Ureter (tissue), 1 donor: ENCODE measurements at places on chromosomes 12 and 14.

DNA sequence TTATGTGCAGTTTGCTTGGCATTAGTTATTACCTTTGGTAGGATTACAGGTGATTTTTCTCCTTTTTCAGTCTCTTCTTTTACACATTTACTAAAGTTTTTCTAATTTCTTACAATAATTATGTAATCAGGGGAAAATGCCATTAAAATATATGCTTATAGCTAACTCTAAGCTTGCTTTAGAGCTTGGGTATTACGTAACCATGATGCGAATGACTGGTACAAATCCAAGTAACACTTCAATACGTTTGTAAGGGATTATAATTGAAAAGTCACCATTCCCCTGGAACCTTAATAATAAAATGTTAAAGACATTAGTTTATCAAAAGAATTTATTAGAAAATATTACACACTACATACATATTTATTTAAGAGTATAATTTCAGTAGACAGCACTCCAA is 71.6 kb downstream of the SCAF11 start:
- no peak for DNase-seq

DNA sequence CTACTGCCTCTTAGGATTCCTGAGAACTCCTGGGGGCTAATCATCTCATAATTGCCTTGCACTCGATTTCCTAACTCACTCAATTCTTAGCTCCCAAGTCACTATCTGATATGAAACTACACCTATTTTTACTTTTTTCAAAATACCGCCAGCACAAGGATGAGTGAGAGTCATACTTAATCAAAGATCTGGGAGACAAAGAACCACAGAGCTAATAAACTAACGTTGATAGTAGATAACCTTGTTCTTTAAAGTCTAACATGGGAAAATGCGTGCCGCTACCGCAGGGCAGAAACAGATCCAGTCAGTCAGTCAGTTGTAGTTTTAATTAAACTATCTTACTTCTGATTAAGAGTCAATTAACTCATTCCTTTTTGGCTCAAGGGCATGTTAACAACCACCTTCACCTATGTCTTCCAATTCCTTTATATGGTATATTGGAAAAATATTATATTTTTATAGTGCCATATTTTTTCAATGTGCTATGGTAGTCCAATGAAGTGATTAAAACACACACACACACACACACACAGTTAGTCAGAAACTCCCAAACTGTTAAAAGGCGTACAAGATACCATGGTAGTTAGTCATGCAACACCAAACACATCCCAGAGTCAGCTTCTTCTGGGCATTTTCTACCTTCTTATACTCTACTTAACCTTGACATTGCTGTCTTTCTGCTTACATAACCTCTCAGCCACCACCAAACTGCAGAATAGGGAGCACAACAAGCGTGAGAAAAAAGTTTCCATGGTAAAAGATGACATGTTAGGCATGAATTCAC is 114.0 kb downstream of the KLHL28 start:
- DNase-seq, result no peak

GRCh38 chr12:85394065-85394464 is 114.0 kb downstream of the ALX1 start:
- DNase-seq, result no peak

- no peak for DNase-seq
Observed at GRCh38 chr14:90663140-90663539, 153.1 kb downstream of the TTC7B start.

DNA sequence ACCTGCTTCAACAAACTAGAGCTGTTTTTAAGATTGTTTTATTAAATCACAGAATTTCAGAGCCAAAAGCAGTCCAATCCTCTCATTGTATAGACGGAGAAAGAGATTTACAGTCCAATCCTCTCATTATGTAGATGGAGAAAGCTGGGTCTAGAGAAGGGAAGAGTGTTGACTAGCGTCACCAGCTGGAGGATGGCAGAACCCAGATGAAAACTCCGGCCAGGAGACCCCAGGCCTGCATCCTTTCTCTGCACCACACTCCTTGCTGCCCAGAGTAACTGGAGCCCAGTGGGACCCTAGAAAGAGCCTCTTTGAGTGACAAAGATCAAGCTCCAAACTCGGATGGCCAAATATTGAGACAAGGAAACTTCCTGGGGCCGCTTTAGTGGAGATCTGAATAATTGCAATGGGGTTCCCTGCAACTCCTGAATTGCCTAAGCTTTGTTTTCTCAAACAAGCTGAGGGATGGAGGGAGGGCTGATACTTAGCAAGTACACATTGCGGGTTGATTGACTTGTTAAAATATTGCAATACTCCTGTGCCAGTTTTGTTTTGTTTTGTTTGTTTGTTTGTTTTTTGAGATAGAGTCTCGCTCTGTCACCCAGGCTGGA is 12.5 kb downstream of the AMDHD1 start:
- DNase-seq, result no peak

GRCh38 chr12:75632442-75632841 is 121.0 kb upstream of the KRR1 start:
- DNase-seq, result no peak

GRCh38 chr12:108570743-108571608 is 8.6 kb downstream of the ISCU start:
- DNase-seq, result peak; percentile 40

GRCh38 chr12:115623764-115624334 is 653.6 kb downstream of the MED13L start:
- no peak for DNase-seq

DNA sequence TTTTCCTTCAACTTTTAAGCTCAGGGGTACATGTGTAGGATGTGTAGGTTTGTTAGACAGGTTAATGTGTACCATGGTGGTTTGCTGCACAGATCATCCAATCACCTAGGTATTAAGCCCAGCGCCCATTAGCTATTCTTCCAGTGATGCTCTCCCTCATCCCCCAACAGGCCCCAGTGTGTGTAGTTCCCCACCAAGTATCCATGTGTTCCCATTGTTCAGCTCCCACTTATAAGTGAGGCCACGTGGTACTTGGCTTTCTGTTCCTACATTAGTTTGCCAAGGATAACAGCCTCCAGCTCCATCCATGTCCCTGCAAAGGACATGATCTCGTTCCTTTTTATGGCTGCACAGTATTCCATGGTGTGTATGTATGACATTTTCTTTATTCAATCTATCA is 48.6 kb upstream of the YARS2 start:
- no peak for DNase-seq

DNA sequence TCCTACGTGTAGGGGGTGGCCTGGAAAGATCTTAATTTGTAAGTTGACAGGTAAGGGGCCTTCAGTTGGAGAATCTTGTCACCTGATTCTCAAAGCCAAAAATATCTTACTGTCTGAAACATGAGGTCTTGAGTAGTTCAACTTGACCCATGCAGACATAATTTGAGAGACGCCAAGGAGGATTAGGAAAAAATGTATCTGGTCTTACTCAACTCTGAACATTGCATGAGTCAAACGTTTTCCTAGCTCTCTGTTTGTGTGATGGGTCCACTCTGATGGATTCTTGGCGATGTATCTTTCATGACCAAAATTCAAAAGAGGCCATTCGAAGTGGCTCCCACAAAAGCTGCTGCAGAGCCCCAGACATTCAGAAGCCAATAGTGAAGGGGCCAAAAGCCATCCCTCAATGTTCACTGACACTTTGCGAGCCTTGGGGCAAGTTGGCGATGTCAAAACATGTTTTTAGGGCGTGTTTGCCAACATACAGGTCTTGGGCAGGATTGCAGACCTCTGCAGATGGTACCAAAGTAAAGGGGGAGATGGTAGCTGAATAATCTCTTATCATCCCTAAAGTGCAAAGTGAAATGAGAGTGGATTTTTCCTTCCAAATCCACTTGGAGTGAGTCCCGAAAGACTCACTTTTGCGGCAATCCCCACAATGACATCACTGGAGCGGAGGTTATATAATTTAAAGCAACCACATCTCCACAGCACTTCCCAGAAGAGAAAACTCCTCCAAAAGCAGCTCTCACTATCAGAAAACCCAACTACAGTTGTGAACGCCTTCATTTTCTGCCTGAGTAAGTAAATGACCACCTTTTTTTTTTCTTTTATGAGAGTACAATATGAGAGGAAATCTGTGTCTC is at the start of gene BDKRB1:
Gene BDKRB1, plus strand, starts transcription at position 710 of the 866 bp plus-strand sequence. CDS start 7,473 bp downstream, outside the sequence.
- DNase-seq, result no peak

DNA sequence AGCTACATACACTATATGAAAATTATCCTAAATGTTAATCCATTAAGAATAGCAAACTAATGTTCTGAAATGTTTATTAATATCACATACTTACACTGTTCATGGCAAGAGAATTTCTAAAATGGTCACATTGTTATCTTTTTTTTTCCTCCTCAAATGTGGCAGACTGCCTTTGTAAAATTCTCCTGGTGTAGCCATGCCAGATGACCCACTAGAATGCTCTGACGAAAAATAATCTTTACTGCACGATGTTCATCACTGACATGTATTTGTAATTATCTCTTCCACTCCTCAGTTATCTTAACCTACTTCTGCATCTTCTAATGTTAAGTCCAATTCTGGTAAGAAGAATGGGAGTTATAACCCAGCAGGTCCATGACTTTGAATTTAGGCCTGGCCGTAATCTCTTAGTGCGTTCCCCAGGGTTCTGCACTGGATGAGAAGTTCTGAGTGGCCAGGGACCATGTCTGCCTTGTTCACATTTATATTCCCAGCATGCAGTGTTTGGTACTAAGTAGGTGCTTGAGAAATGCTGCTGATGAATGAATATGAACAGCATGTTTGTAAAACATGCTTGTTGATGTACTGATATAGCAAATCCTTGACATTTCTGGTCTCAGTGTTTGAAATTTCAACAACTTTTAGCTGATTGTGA is 46.7 kb downstream of the NOPCHAP1 start:
- DNase-seq, result no peak

DNA sequence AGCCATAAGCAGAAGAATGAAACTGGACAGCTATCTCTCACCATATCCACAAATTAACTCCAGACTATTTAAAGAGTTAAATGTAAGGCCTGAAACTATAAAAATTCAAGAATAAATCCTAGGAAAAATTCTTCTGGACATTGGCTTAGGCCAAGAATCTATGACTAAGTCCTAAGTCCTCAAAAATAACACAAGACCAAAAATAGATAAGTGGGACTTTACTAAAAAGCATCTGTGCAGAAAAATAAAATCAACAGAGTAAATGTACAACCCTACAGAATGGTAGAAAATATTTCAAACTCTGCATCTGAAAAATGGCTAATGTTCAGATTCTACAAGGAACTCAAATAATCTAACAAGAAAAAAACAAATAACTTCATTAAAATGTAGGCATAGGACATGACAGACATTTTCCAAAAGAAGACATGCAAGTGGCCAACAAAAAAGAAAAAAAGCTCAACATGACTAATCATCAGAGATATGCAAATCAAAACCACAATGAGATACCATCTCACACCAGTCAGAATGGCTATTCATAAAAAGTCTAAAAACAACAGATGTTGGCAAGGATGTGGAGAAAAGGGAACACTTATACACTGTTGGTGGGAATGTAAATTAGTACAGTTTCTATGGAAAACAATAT is 61.0 kb upstream of the PPFIA2 start:
- no peak for DNase-seq

- DNase-seq, result no peak
Observed at GRCh38 chr14:73859145-73859544, 7.5 kb downstream of the PTGR2 start.

DNA sequence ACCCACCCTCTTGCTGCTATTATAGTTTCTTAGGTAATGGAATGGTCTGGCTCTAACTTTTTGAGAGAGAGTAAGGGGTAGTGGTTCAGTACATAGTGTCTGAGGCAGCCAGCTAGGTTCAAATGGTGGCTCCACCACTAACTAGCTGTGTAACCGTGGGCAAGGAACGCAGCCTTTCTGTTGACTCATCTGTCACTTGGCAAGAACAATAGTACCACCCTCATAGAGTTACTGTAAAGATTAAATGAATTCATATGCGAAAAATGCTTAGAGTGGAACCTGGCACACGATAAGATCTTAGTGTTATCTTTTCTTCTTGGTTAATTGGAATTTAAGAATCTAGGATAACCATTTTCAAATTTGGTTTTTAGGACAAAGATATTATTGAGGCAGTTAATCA is 14.0 kb downstream of the CCDC62 start:
- no peak for DNase-seq

DNA sequence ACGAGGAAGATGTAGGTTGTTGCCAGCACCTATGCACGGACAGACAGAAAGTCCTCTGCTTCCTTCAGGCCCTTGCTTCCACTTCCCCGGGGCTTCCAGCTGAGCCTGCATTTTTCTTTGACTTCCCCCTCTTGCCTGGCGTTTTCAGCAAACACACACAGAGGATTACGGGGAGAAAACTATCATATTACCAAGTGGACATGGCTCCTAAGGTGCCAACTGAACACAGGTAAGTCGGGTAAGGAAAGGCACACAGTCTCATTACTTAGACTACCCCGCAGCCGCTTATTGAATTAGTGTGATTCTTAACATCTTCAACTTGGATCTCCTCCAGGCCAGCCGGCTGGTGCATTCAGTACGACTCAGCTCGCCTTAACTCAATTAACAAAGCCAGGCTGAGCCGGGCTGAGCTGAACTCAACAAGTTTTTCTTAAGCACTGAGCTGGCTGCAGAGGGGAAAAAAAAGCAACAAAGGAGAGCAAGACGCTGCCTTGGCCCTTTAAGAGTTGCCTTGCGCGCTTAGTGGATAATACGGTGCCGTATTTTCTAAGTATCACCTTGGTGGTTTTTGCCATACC is 19.2 kb upstream of the MAP1LC3B2 start:
- no peak for DNase-seq

GRCh38 chr14:37641117-37641516 is 45.7 kb downstream of the TTC6 start:
- no peak for DNase-seq

DNA sequence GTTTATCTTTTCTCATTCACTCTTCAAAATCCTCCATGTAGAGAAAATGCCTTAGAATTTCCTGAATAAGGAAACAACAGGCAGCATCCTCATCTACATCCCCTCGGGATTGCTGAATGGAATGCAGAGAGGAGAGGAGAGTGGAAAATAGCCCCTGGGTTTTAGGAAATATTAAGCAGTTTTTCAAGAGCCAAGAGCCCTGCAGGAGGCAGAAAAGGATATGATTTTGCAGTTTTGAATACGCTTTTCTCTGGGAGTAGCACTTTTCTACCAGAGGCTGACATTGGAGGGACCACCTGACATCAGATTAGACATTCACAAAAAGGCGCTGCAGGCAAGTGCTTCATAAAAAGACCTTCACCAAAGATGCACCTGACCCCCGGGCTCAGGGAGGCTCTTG is 362.2 kb upstream of the SFSWAP start:
- DNase-seq, result no peak

DNA sequence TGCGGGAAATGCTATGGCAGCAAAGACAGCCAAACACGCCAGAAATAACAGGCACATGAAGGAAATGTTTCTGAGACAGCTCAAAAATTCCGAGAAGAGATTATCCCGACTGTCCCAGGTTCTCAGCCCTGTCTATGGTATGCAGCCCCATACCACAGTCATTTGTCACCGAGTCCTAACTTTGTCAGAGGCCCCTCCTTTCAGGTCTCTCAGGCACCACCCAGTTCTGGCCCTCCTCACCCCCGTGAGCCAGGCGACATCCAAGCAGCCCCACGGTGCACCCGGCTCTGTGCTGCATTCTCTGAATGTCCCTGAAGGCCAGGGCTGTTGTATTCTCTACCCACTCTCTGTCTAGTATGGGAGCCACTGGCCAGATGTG is 24.0 kb downstream of the SSH1 start:
- no peak for DNase-seq

- DNase-seq, result no peak
Observed at GRCh38 chr12:46533723-46534122, 161.2 kb upstream of the SLC38A2 start.

GRCh38 chr12:70251226-70251625 is 8.0 kb downstream of the CNOT2 start:
- DNase-seq, result no peak
